Common myeloid progenitor, CD34-positive (primary cell): ENCODE measurements at places on chromosomes 1 and 21.

DNA sequence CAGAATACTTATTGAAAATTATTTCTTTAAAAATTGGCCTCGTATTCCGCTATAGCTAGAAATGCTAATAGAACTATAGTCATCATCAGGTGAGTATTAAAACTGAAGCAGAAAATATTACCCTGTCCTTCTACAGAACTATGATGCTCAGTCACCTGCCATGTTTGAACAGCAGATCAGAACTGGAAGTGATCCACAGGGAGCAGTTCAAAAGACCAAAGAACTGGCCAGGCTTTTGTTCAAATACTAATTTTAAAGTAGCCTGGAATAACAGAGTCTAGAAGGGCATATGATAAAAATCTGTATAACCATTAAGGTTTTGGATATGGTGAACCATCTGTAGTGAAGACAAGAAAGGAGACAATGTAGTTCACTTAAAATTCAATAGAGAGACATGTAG lies 94.4 kb downstream of the GPR161 start:
- no peak for DNase-seq

DNA sequence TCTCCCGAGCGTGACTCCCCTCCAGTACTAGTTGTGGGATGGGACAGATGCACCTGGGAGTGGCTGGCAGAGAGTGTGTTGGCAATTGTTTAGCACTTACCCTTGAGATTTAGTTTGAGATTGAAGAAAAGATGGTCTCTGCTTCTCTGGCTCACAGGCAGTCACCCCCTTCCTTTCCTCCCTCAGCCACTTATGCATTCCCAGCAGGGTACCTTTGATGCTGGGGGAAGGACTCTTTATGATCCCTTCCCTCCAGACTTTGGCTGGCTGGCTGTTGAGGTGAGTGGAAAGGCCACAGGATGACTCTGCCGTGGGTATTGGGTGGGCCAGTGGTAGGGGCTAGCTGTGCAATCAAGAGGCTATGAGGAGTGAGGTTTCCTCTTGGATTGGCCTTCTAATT lies 236.8 kb downstream of the CAMTA1 start:
- no peak for DNase-seq

DNA sequence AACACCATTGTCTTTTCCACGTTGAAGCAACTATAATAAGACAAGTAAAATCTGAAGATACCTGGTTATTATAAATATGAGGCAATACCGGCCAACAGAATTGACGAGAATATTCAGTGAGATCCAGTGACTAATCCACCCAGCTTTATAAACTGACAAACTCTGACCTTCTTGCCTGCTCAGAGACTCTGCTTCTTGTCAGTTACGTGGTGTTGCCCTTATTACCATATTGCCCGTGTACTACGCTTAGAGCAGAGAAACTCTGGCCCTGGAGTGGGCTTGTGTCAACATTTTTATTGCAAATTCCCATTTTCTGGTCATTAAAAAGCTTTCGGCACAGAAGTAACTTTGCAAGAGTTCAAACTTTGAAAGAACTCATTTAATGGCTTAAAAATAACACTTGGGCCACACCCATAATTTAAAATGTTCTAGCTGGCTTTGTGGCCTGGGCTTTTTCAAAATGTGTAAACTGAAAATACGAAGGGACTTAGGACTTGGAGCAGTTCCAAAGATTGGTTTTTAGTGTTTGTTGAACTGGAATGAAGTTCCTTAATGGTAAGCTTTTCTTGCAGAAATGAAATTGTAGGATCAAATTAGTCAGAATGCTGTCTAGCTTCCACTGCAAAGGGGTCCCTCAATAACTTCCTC lies 266.2 kb downstream of the LMO4 start:
- DNase-seq, result peak; percentile 8

- no peak for DNase-seq
Measured at GRCh38 chr1:11628767-11629166, 25.5 kb downstream of the FBXO2 start.

DNA sequence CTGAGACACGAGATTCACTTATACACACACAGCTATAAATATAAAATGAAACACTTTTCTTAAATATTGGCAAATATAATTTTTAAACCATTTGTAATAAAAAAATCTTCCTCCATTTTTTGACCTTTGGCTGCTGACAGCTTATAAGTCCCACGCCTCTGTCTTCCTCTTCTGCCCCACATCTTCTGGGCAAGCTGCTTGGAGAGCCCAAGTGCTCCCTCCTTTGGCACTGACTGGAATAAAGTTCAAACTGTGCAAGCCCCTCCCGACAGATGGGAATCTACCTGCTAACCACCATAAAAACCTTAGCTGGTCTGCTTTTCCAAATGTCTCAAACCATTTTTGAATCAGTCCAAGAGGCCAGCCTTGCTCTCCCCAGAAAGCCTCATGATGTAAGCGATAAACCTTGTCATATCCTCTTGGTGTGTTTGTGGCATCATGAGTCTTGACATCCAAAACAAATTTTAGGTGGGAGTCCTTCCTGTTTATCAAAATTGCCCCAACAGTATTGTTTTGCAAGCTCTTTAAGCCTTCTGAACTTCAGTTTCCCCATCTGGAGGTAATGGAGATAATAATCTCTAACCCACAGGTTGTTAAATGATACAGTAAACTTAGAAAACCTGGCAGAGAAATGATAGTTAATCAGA lies 99.8 kb downstream of the SNX7 start:
- peak; percentile 0 for DNase-seq

- no peak for DNase-seq
Measured at GRCh38 chr1:9193233-9193625, 41.3 kb upstream of the H6PD start.

DNA sequence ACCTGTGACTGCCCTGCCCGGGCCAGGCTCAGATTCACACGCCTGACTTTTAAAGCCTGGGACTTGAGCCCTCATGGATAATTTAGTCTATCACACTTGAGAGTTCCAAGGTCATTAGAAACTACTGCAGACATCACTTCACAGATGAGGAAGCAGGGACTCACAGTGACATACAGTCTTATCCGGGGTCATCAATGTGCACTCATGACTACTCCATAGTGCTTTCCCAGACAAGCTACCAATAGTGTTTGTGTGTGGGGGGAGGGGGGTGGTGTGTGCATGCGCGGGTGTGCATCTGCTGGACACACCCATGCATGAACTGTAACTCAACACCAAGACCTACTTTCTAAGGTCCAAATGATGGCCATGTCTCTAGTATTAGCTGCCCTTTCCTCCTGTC lies 16.1 kb upstream of the SLC5A9 start:
- DNase-seq, result no peak

GRCh38 chr1:65773391-65774123 lies 19.1 kb upstream of the PDE4B start:
- no peak for DNase-seq

DNA sequence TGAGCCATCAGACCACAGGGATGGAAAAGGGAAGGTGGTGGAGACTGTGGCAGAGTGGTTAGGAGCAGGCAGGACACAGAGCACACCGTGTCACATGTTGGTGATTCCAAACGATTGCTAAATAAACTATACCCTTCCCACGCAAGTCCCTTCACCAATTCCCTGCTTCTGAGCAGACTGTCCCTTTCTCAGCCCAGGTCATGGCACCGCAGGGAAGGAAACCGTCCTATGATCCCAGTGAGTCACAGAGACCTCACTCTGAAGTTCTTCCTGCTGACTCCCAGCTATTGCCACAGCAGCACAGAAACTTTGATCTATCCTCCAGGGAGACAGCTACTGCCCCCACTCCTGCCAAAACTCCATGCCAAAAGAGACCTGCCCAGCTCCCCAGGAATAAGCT lies 19.2 kb downstream of the RIMS3 start:
- DNase-seq, result no peak

- DNase-seq, result peak; percentile 11
Measured at GRCh38 chr1:71080230-71080738, 551 bp downstream of the ZRANB2 start.

DNA sequence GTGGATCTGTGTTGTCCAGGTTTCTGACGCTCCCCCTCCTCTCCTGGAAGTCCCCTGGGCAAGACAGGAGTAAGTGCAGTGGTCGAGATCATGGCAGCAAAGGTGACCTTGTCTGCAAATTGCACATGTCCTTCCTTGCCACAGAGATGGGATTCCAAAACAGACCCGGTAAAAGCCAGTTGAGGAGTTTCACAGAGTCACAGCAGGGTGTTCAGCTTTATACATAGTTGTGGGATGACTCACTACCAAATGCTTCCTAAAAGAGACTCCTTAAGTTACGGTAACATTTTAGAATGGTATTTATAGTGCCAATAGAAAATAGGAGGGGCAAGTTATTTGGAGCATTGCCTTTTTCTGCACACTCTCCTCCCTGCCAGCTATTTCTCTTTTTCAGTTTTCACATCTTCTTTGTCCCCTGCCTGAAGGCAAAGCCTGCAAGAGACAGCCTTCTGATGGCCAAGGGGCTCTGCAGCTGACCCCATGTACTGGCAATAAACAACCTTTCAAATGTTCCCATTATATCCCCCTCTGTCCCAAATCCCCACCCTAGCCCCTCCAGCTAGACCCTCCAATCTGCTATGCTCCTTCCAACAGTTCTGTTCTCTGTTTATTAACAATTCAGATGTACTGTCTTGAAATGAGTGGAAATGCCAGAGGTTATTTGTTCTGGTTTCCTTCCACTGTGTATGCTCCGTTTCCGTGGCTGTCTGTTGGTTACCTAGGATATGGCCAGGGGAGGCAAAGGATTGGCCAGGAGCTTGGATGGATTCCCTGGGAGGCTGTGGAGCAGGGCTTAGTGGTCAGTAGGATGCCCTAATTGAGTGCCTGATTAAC lies 115.0 kb downstream of the TGFB2 start:
- no peak for DNase-seq

DNA sequence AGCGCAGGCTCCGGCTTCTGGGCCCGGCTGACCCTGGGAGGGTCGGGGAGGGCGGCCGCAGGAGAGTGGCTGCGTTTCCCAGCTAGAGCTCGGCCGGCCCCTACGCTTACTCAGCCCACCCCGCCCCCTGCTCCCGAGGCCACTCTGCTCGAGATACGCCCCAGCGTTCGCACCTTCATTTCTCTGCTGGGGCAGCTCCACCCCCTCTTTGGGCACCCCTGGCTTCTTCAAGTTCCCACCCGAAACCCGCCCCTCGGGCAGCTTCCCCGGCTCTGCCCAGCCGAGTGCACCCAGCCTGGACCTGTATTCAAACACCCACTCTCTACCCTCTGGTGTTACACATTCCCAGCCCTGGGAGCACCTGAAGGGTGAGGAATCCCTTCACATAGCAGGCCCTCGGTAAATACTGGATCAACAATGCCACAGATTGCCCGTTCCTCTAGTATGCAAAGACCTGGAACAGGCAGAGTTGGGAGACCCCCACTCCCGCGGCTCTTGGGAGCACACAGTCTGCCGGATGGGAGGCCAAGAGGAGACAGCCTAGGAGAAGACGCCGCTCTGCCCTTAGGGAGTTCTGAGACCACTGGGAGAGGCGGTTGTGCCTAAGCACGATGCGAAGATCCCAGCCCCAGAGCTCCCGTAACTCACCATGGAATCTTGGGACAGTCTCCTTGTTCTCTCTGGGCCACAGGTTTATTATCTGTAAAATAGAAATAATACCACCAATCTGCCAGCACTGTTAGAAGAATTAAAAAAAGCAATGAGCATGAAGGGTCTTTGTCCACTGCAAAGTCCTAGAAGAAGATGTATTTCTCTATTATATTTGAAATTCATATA lies 566 bp upstream of the PAQR7 start:
- peak; percentile 31 for DNase-seq

DNA sequence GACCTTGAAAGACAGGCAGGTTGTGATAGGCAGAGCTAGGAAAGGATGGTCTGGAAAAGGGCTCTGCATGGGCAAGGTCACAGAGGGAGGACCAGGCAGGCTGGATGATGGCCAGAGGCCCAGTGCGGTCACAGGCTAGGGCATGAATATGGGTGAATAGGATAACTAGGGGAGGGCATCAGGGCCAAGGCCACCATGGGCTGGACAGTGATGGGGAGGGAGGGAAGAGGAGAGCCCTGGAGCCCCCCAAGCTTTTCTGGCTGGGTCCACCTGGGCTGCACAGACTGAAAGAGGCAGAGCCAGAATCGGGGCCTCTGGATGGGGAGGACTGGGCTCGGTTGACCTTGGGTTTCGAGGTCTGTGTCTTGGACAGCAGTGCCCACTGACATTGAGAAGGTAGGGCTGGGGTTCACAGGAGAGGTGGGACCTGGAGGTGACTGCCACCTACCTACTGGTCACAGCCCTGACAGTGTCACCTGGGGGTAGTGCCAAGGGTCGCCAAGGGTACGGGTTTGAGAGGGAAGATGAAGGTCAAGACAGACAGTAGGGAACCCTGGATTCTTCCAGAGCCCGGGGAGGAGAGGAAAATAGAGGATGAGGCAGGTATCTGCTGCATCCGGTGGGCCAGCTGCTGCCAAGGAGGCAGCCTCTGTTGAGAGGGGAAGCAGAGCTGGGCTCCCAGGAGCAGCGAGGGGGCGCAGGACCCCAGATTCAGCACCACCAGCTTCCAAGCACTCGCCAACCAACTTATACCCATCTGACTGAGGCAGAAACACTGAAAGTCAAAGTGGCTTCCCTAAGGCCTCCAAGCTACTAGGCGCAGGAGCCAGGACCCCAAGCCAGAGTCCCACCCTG lies 6.1 kb upstream of the NPHP4 start:
- no peak for DNase-seq
